Omental fat pad (tissue), 4 donors: ENCODE measurements at places on chromosomes 12 and 14. TPM values are rescaled to one million over a fixed set of nuclear protein-coding genes. Genes with fewer than 3 reads are reported as not detected.

CACNA2D4 gene
- 13.0 TPM for total RNA-seq

LTB4R gene
- total RNA-seq: 11.5 TPM

COCH gene
- 3.2 TPM for total RNA-seq

DNAH10 gene
- total RNA-seq: not detected

ERBB3 gene
- 2.9 TPM for total RNA-seq

KLRB1 gene
- 1.5 TPM for total RNA-seq

DNA sequence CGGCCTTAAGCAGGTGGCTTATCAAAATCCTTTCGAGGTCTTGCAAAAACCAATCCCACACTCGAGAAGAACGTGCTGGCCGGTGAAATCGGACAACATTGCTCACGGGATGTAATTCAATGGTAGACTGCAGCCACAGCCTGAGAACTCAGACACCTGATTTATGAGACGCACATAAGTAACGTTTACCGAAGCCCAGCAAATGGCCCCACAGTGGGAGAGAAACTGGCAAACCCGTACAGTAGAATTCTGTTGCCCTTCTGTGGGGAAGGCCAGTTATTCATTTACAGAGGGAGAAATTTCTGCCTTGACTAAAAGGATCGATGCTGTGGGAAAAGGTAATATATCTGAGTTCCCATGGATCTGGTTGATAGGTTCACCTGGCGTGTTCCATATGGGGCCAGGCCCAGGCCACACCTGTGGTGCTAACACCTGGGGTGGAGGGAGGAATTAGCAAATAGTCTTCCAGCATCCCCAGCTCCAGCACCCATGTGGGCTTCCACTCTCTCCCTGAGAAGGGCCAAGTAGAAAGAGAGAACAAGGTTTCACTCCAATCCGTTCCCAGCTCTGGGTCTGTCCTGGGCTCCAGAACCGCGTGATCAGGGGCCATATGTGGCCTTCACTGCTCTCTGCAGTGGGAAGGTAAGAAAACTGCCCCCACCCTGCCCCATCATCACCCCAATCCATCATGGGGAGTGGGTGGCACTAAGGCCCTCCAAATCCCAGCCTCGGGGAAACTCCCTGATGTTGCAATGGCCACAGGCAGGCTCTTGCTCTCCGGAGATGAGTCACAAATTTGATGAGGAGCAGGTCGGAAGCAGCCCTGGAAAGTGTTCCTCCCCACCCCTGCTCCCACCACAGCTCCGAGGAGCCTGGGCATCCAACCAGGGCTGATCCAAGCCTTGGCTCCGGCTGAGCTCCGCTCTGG lies 12.7 kb downstream of the BDKRB1 start:
- peak; percentile 63 for DNase-seq

GRCh38 chr12:118307069-118307954 lies 65.4 kb downstream of the TAOK3 start:
- no peak for DNase-seq

DNA sequence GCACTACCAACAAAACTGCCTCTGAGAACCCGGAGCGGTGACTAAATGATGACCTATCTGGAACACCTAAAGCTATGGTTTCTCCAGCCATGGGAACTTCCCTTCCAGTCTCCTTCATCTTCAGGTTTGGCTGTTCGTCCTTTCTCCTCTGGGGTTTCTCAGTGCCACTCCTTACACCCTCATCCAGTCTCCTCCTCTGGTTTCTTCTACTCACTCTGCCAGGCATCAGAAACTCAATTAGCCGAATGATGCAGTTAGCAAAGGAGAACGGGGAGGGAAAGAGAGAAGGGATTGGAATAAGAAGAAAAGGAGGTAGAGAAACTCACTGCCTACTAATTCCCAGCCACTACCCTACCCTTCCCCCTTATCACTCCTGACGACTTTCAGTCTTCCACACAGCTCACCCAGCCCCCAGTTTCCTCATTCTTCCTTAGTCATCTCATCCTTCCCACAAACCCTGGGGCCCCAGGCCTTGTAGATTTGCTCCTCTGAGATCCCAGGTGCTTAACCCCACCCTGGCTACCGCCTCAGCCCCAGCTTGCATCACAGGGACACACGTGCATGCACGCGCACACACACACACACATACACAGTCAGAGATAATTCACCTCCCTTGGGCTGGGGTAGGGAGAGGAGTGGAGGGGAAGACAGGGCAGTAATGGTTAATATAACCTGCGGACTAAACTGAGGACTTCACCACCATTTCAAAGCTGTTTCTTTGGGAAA lies 13.0 kb downstream of the FGD6 start:
- no peak for DNase-seq

DNA sequence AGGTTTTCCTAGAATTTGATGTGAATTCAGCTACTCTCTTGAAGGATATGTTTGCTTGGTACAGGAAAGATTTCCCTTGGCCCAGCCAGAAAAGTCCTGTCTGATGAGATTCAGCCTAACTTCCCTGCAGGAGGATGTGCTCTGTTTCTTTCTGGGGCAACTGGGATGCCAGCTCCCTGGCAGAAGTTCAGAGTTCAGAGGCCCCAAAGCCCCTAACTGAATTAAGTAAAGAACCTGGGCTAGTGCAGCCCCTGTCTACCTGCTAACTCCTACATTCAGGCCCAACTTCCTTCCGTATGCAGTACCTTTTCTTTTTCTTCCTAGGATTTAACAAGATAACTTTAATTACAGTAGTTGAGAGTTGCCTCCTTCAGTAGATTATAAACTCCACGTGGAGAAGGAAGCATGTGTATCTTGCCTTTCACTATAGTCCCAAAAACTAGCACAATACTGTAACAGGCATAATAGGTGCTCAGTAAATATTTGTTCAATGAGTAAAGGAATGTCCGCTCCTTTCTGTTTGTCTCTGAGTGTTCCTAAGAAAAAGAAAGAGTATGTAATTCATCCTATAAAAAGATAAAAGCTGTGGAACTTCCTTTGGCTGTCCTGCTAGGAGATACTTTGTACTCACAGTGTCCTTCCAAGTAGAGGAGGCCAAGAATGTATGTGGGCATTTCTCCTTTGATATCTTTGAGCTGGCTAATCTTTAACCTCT lies 141.0 kb downstream of the SLC8A3 start:
- DNase-seq: no peak

DNA sequence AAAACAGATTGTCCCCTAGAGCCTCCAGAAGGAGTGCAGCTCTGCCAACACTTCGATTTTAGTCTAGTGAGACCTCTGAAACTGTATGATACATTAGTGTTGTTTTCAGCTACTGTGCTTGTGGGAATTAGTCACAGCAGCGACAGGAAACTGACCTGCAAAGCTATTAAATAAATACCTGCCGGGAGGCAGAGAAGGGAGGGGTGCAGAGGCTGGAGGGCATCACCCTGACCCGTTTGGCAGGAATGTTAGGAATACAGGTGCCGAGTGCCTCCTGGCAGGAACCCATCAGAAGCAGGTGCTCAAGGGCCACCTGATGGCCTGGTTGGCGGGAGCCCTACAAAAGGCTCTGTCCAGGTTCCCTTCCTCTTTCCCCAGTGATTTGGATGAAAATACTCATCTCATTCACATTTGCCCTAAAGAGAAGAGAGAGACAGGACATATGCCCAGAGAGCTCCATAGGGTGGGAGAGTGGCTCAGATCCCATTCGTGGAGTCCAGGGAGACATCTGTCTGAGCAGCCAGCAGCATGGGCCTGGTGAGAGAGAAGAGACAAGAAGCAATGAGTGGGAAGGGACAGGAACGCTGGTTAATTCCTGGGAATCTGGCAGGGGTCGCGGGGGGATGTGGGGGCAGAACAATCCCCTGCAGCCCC lies 44.6 kb downstream of the C14orf132 start:
- DNase-seq: no peak

GRCh38 chr14:84643446-84643845 lies 886.5 kb upstream of the FLRT2 start:
- DNase-seq: no peak

DNA sequence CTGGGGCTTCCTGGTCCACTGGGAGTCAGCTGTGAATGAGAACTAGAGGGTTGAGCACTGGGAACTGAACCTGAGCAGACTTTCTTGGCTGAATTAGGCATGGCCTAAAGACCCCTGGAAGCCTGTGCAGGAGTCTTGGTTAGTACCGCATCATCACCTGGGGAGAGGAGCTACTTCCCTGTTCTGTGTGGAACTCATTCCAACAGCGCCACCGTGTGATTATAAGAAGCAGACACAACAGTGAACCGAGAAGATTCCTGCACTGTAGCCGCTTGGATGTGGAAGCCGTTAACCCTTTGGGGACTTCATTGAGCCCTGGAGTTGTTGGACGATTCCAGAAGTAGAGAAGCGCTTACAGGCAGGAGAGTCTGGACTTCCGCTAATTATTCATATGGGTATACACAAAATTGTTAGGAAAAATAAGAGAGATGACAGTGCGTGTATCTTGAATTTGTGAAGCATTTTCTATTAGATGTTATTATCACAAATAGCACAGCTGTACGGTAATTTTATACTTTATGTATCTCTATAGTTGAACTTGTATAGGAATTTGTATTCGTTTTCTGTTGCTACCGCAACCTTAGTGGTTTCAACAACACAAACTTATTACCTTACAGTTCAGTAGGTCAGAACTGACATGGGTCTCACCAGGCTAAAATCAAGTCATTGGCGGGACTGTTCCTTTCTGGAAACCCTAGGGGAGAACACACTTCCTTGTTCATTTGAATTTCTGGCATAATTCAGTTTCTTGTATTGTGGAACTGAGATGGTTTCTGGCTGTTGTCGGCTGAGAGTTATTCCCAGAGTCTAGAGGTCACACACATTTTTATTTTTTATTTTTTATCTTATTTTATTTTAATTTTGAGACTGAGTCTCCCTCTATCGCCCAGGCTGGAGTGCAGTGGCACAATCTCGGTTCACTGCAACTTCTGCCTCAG lies 100.7 kb downstream of the C2CD5 start:
- DNase-seq: no peak

GRCh38 chr12:130754234-130754901 lies 38.3 kb upstream of the RIMBP2 start:
- no peak for DNase-seq
